ENCODE measurements at places on chromosomes 6 and 20. TPM values are rescaled to one million over a fixed set of nuclear protein-coding genes. Genes with fewer than 3 reads are reported as not detected.

PLCB1 gene
- total RNA-seq = 2.2 TPM

RIPOR3 gene
- not detected for total RNA-seq

GRCh38 chr6:101178748-101179147, 214.8 kb upstream of the GRIK2 start:
- H3K27me3 ChIP-seq = no peaks in the 10 kb centered on the region
- no peak for DNase-seq
- no peaks in the 10 kb centered on the region for H3K36me3 ChIP-seq
- no peak overlapping the region for H3K4me3 ChIP-seq

- H3K36me3 ChIP-seq = peaks cover 2% of the 10 kb centered on the region
- no peak overlapping the region for H3K27ac ChIP-seq
- peaks cover 34% of the 10 kb centered on the region for H3K27me3 ChIP-seq
- DNase-seq = no peak
Observed at GRCh38 chr20:60087563-60088105, 129.4 kb downstream of the CDH26 start.

TMEM170B gene
- total RNA-seq = 2.2 TPM

DNA sequence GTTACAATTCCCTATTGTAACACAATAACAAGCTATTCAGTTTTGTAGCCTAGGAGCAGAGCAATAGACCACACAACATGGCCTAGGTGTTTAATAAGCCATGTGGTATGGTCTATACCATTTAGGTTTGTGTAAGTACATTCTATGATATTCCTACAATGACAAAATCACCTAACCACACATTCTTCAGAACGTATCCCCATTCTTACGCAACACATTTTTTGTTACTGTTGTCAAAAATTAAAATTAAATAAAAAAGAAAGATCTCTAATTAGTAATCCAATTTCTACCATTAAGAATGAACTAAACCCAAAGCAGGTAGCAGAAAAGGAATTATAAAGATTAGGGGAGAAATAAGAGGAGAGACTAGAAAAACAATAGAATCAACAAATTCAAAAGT, 44.0 kb downstream of the RANBP9 start:
- H3K4me3 ChIP-seq = no peak overlapping the region
- peak overlapping the region; percentile 70 for H3K27ac ChIP-seq
- H3K27me3 ChIP-seq = no peaks in the 10 kb centered on the region
- H3K36me3 ChIP-seq = peaks cover 34% of the 10 kb centered on the region
- no peak for DNase-seq

TMC2 gene
- not detected for total RNA-seq

- DNase-seq = no peak
- peaks cover 16% of the 10 kb centered on the region for H3K36me3 ChIP-seq
- peaks cover 17% of the 10 kb centered on the region for H3K4me1 ChIP-seq
- no peak overlapping the region for H3K27ac ChIP-seq
Observed at GRCh38 chr20:20495729-20496503, 128.0 kb downstream of the INSM1 start.

GRCh38 chr20:47501482-47502270, at the start of gene NCOA3:
TSS of gene NCOA3 (plus strand) at chr20:47501887. CDS start at chr20:47622248, 120,361 bp downstream.
- peak within 1 kb of the TSS; percentile 93 for H3K27ac ChIP-seq
- DNase-seq = peak; percentile 95
- H3K27me3 ChIP-seq = peaks cover 3% of the 10 kb centered on the region

GRCh38 chr6:137097057-137097456, 52.3 kb upstream of the IL20RA start:
- H3K27ac ChIP-seq = no peak overlapping the region
- peaks cover 24% of the 10 kb centered on the region for H3K27me3 ChIP-seq
- H3K36me3 ChIP-seq = no peaks in the 10 kb centered on the region
- DNase-seq = no peak
- H3K4me3 ChIP-seq = no peak overlapping the region

GRCh38 chr6:21533678-21534077, 59.9 kb upstream of the SOX4 start:
- no peak overlapping the region for H3K4me3 ChIP-seq
- H3K27me3 ChIP-seq = peaks cover 5% of the 10 kb centered on the region
- no peaks in the 10 kb centered on the region for H3K4me1 ChIP-seq
- no peak for DNase-seq

GRCh38 chr20:51306521-51307358, 235.8 kb downstream of the NFATC2 start:
- no peak overlapping the region for H3K27ac ChIP-seq
- DNase-seq = peak; percentile 74
- H3K4me3 ChIP-seq = no peak overlapping the region
- H3K27me3 ChIP-seq = peaks cover 8% of the 10 kb centered on the region

LY6G6C gene
- total RNA-seq = not detected

- no peaks in the 10 kb centered on the region for H3K27me3 ChIP-seq
- no peak overlapping the region for H3K4me3 ChIP-seq
- DNase-seq = no peak
- H3K27ac ChIP-seq = no peak overlapping the region
- no peaks in the 10 kb centered on the region for H3K4me1 ChIP-seq
Observed at GRCh38 chr6:147808640-147809039, 300.1 kb downstream of the SAMD5 start.

PNLDC1 gene
- 0.31 TPM for total RNA-seq

GRCh38 chr20:22098511-22098910, 393.0 kb downstream of the PAX1 start:
- H3K27ac ChIP-seq = no peak overlapping the region
- H3K4me3 ChIP-seq = no peak overlapping the region
- no peaks in the 10 kb centered on the region for H3K4me1 ChIP-seq
- H3K36me3 ChIP-seq = no peaks in the 10 kb centered on the region
- H3K27me3 ChIP-seq = no peaks in the 10 kb centered on the region
- no peak for DNase-seq

FILIP1 gene
- not detected for total RNA-seq

KIAA1755 gene
- total RNA-seq = not detected

NMBR gene
- not detected for total RNA-seq

MTFR2 gene
- 28.4 TPM for total RNA-seq

OOEP gene
- total RNA-seq = not detected

DNA sequence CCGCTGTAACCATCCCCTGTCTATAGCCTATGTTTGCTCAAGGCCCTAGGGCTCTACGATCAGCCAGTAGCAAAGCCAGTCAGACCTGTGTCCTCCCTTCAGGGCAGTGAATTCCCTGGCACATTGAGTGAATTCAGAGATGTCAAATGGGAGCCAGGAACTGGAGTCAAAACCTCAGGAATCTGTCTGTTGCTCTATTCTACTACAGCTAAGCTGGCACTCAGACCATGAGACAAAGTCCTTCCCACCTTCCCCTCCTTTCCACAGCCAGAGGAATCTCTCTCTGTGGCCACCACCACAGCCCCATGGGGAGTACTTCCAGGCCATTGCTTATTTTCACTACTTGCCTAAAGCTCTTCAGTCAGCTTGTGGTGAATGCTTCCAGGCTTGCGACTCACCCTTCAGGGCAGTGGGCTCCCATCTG, 82.0 kb downstream of the PKIB start:
- H3K36me3 ChIP-seq = no peaks in the 10 kb centered on the region
- H3K27ac ChIP-seq = no peak overlapping the region
- H3K4me3 ChIP-seq = no peak overlapping the region

GPR6 gene
- total RNA-seq = not detected

GRCh38 chr6:105227295-105227767, 47.5 kb upstream of the POPDC3 start:
- H3K4me3 ChIP-seq = no peak overlapping the region
- no peaks in the 10 kb centered on the region for H3K36me3 ChIP-seq
- H3K4me1 ChIP-seq = no peaks in the 10 kb centered on the region
- peaks cover 24% of the 10 kb centered on the region for H3K27me3 ChIP-seq
- DNase-seq = no peak
- no peak overlapping the region for H3K27ac ChIP-seq

DNA sequence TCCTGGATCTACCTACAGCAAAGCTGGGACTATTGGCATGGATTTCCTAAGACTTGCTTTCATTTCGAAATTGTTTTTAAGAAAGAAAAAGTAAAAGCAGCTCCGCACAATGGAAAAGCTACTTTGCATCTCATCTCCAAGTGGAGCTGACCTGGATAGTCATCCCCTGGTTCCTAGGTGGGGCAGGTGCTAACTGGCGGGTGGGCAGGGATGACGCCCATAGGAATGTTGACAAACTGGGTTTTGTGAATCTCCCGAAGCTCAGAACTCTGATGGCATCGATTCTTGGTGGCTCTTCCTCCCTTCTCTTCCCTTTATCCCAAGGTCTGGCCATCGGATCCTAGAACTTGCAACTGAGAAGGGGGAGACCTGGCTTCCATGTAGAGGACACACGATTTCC, 12.4 kb upstream of the EZR start:
- H3K36me3 ChIP-seq = no peaks in the 10 kb centered on the region
- H3K27me3 ChIP-seq = no peaks in the 10 kb centered on the region
- H3K4me1 ChIP-seq = peaks cover 13% of the 10 kb centered on the region
- no peak overlapping the region for H3K27ac ChIP-seq
- DNase-seq = no peak
